Right cardiac atrium (tissue), 5 donors: ENCODE measurements at places on chromosomes 3 and 15. TPM values are rescaled to one million over a fixed set of nuclear protein-coding genes. Genes with fewer than 3 reads are reported as not detected.

Gene TMCC1
- total RNA-seq, result 40.1 TPM

Gene MAP2K1
- total RNA-seq, result 45.9 TPM

Gene DYNLT2B
- 3.6 TPM for total RNA-seq

Gene CADM2
- 14.3 TPM for total RNA-seq

Gene COL7A1
- total RNA-seq, result 9.0 TPM

Gene MAP1A
- 49.5 TPM for total RNA-seq

Gene SOX14
- total RNA-seq, result not detected

Gene ITIH4
- 5.5 TPM for total RNA-seq

Gene IRAK2
- 0.71 TPM for total RNA-seq

Gene AGTR1
- 21.5 TPM for total RNA-seq

Gene C3orf52
- 1.2 TPM for total RNA-seq

Gene C3orf85
- not detected for total RNA-seq

Gene WDR72
- total RNA-seq, result 0.31 TPM

Gene GPR62
- total RNA-seq, result 0.62 TPM

Gene CAPN3
- total RNA-seq, result 6.8 TPM

Gene XYLB
- 1.0 TPM for total RNA-seq

Gene TEX55
- total RNA-seq, result not detected

Gene SCN11A
- 0.03 TPM for total RNA-seq

Gene MKRN2OS
- not detected for total RNA-seq

Gene ACTRT3
- 1.7 TPM for total RNA-seq

Gene SLC51A
- total RNA-seq, result not detected

Gene SHC4
- total RNA-seq, result 2.6 TPM

Gene IL16
- 3.1 TPM for total RNA-seq

Gene DNAH1
- total RNA-seq, result 3.9 TPM

Gene RAB6B
- total RNA-seq, result 27.2 TPM

Gene LMAN1L
- total RNA-seq, result 111 TPM

Gene ANKUB1
- not detected for total RNA-seq
